ENCODE measurements at places on chromosomes 3 and 15.

GRCh38 chr3:66393333-66394005, 107.4 kb downstream of the LRIG1 start:
- DNase-seq: no peak

- no peak for DNase-seq
These were observed 51.4 kb upstream of the EIF1B start for GRCh38 chr3:40258064-40258463.

DNA sequence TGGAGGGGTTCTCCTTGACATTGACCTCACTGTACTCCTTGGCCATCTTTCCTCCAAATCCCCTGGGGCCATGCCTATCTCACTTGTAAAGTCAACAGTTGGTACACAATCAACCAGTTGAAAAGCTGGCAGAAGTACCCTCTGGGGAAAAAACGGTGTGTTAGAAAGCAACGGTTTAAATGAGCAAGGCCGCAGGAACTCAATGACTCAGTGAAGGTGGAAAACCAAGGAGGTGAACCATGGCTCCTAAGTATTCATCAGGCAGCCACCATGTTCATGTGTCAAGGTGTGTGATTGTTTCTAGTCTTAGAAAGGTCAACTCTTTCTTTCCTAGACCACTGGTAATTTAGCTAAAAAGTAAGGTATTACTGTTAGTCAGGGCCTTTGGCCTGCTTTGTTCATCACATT, 130.9 kb upstream of the SATB1 start:
- no peak for DNase-seq

DNA sequence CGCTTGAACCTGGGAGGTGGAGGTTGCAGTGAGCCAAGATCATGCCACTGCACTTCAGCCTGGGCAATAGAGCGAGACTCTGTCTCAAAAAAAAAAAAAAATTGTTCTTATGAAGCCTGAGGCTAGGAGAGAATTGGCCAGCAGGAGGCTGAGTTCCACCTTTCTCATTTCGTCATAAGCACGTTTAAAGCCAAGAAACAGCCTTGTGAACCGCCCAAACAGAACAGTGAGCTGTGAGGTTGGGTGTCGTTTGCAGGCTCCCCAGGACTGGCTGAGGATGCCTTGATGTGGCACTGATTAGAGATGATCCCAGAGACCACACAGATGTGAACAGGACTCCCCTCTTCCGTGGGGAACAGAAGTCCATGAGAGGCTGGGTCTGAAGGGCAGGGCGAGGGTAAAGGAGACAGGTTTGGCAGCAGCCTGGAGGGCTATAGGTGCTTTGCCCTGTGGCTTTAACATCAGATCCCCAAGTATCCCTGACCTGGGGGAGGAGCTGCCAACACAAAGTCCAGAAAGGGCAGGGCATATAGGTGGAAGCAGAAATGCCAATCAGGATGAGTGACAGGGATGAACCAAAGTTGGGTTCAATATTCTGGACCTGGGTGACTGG, 52.9 kb downstream of the CLEC3B start:
- no peak for DNase-seq

GRCh38 chr3:176961916-176962315, 235.4 kb downstream of the TBL1XR1 start:
- no peak for DNase-seq

- DNase-seq: no peak
These were observed 19.3 kb downstream of the SFMBT1 start for GRCh38 chr3:53026382-53027162.
